NCI-H226 (cell line): ENCODE measurements at places on chromosomes 3 and 15.

DNA sequence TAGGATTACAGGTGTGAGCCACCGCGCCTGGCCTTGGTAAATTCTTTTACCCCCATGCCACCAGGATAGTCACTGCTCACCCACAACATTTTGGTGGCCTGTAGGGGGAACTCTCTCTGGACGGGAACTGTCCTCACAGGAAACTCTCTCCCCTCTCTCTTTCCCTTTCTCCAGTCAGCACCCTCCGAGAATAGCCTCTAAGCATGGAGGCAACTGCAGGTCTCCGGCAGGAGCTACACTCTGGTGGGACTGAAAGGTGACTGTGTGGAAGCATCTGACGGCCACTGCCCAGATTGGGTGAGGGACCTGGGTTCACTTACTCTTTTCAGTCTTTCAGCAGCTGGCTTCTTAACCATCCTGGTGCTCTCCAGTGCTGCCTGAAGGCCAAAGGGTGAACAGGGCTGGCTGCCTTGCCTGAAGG, 21.3 kb downstream of the TRANK1 start:
- DNase-seq, result no peak

DNA sequence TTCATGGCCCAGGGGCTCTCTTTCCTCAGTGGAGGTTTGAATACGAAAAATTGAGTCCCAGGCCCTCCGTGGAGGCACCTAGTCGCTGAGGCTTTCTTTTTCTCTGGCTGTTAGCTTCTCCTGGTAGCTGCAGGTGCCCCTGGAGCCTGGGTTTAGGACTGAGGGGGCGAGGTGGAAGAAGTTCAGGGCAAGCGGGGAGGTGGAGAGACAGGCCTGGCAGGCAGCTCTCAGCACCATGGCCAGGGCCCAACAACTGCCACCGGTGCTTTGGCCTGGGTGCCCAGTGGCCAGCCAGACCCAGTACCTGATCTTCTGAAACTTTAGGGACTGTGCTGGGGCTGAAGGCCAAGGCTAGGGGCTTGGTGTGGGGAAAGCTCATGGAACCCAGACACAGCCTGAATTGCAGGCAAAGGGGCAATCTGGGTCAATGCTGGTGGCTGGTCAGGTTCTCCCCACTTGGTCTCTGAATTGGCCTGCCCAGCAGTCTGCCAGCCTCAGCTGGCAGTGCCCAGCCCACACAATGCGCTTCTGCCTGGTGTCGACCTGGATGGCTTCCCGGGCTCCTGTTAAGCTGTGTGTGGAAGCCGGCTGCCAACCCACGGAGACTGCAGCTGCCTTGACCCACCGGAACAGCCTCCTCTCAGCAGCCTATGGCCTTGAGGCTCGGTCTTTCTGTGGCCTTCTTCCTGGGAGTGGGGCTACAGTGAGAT, 30.3 kb upstream of the POLG start:
- no peak for DNase-seq

GRCh38 chr3:123960781-123961507, at the start of gene CCDC14:
TSS of gene CCDC14 (minus strand) at chr3:123961229. CDS start at chr3:123961173, 56 bp downstream.
- peak; percentile 82 for DNase-seq

DNA sequence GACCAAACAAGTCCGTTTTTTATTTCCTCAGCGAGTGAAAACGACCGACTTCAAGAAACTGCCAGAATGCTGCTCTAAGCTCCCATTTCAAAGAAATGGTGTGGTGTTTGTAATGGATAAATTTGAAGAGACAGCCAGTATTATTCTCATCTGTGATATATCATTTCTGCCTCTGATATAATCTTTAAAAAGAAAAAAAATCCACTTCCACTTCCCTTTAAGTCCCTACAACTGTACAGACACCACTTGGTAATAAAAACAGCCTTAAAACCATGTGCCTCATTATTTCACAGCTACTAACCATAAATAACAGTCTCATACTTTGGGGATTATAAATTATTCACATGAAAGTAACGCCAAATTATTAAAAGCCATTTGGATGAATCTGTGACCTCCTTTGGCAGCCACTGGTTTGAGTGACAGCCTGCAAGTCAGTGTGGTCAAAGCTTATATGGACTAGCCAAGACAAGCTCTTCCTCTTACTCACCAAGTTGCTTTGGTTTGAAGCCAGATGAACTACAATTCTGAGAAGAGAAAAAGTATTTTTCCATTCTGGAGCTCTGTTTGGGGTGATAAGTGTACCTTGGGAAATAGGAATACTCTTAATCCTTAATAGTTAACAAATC, 168.0 kb downstream of the SHOX2 start:
- DNase-seq, result peak; percentile 69

DNA sequence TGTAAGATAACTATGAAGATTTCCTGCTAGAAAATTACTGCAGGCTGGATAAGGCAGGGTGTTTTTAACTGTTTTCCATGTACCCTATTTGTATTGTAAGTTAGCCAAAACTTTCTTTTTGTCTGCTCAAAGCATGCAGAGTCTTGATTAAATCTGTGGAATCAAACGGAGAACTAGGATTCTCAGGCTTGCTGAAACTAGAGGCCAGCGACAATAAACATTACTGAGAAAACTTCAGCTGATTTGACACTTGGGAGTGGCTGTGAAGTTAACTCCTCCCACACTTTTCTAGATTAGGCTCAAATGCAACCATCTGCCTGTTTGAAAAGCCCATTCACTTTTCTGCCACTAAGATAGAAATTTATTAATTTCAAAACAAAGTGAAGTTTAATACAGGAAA, 153.2 kb upstream of the FRMD4B start:
- no peak for DNase-seq

DNA sequence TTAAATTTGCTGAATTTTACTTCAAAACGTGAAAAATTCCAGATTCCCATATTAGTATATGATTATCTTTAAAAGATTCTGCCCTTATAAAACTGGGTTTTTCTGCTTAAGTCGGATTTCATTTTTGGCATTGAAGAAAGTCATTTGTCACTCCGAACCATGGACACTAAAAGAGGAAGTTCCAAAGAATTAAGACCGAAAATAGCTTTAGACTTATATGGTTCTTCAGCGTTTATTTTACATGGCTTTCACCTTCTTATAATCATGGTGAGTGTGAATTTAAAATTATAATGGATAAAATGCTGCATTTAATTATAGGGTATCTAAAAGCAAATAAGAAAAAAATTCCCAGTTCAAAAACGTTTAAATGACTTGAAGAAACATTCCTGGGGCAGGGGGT, 1.0 kb downstream of the C3orf38 start:
- DNase-seq, result no peak

DNA sequence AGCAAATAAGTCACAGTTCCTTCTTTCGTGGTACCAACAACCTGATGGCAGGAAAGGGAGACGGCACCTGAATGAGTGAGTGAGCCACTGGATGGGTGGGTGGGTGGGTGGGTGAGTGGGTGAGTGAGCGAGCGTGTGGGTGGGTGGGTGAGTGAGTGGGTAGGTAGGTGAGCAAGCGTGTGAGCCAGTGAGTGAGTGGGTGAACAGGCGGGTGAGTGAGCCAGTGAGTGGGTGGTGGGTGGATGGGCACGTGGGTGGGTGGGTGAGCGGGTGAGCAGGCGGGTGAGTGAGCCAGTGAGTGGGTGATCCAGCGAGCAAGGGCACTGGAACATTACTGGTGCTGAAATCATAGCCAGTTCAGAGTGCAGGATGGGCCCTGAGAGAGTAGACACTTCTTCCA, 152.8 kb downstream of the MEGF11 start:
- DNase-seq, result no peak

DNA sequence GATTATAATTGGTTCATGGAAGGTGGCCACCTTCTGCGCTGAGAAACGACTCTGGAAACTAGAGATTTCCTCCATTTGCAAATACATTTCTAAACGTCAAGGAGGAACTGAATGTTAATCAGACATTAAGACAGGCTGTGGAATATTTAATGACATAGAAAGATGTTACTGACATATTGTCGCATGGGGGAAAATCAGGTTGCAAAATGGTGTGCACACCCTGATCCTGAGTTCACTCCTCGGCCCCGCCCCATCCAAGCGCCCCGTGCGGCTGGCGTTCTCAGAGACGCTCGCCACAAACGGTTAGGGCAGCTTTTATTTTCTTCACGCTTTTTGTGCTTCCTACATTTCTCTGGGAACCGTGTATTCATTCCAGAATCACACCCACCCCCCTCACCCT, 10.7 kb downstream of the H1-8 start:
- DNase-seq, result no peak

GRCh38 chr15:80629355-80629754, 65.8 kb upstream of the ABHD17C start:
- DNase-seq, result no peak

GRCh38 chr3:137866933-137867332, 102.8 kb downstream of the SOX14 start:
- no peak for DNase-seq

GRCh38 chr15:65248511-65249255, 37.4 kb upstream of the CILP start:
- DNase-seq, result no peak

GRCh38 chr3:136862617-136863322, 762 bp downstream of the NCK1 start:
- peak; percentile 61 for DNase-seq

- no peak for DNase-seq
Measured at GRCh38 chr15:95609096-95609495, 721.4 kb upstream of the NR2F2 start.

DNA sequence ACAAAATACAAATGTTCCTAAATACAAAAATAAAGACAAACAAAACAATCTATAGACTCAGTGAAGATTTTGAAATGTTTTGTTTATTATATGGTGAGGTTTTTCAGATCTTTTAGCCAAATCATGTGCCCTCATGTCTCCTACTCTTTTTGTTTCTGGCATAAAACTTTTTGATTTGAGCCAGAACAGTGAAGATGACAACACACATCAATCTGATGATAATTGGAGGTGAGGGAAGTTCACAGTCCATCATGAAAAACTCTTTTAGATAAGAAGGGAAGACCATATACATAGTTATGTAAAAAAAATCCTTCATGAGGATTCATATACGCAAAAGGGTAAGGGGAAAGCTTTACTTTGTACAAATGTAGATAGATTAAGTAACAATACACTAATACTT, 75.1 kb upstream of the OSBPL11 start:
- DNase-seq, result no peak
